ENCODE measurements at places on chromosomes 6 and 20.

DNA sequence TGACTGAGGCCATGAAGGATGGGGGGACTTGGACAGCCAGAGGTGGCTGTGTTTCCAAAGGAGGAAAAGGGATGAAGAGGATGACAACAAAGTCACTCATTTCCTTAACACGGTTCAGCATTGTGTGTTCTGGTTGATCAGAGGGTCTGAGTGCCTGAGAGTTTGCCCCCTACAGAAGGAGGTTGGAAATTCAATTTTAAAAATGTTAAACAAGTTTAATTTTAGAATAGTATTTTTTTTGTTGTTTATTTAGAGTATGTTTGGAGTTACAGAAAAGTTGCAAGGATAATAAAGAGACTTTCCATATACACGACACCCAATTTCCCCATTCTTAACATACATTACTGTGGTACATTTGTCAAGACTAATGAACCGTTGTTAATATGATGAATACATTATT, 10.3 kb upstream of the VAPB start:
- DNase-seq, result no peak

- no peak for DNase-seq
Observed at GRCh38 chr6:29792123-29793035, 35.2 kb upstream of the HLA-G start.

DNA sequence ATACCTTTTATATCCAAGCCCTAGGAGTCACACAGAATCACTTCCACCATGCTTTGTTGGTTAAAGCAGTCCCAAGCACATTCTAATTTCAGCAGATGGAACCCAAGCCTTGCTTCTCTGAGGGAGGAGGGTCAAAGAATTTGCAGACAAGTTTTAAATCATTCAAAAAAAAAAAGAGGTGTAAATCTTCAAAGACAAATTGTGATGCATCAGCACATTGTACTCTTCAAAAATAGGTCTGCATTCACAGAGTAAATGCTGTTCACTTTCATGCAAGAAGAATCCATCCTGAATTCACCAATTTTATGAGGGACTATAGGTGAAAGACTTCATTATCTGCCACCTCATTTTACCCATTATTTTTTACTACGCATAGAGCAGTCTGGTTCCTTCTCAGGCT, 321.8 kb upstream of the PRDM1 start:
- no peak for DNase-seq

GRCh38 chr20:24305371-24305770, 164.1 kb upstream of the SYNDIG1 start:
- DNase-seq, result no peak

- no peak for DNase-seq
Observed at GRCh38 chr6:70107852-70108629, 194.8 kb downstream of the COL9A1 start.

DNA sequence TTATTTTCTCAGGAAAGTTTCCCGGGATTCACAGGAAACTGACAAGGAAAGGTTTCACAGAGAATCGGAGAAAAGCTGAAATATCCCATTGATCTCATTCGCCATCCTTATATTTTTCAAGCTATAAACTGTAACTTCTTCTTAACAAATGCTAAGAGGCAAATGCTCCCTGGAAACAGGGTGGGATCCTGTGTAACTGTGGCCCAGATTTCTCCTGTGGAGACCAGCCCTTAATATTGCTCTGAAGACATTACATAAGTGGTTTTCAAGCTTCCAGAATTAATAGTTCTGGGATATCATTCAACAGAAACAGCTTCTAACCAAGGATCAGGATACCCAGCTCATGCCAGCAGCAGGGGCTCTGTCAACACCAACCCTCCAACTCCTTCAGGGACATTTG, 69.2 kb downstream of the THBS2 start:
- DNase-seq, result no peak
